ENCODE measurements at places on chromosomes 11 and 22.

DNA sequence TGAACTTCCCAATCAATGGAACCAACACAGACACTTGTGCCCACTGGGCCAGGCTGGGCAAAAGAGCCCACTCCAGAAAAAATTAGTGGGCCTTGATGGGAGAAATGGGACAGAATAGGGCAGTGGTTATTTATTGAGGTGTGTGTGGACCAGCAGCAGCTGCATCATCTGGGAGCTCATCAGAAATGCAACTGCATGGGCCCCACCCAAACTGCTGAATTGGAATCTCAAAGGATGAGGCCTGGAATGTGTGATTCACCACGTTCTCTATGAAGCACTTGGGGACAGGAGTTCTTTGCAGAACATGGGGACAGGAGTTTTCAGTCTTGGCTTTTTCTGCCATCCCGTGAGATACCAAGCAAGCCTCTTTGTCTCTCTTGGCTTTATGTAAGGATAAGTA, 255.6 kb upstream of the PLET1 start:
- no peak for DNase-seq

- no peak for DNase-seq
These were observed 9.4 kb upstream of the NLRP10 start for GRCh38 chr11:7974668-7975067.

GRCh38 chr11:21056644-21057043, 387.3 kb downstream of the NELL1 start:
- DNase-seq, result no peak

GRCh38 chr22:18103527-18104269, 6.9 kb upstream of the TUBA8 start:
- no peak for DNase-seq

DNA sequence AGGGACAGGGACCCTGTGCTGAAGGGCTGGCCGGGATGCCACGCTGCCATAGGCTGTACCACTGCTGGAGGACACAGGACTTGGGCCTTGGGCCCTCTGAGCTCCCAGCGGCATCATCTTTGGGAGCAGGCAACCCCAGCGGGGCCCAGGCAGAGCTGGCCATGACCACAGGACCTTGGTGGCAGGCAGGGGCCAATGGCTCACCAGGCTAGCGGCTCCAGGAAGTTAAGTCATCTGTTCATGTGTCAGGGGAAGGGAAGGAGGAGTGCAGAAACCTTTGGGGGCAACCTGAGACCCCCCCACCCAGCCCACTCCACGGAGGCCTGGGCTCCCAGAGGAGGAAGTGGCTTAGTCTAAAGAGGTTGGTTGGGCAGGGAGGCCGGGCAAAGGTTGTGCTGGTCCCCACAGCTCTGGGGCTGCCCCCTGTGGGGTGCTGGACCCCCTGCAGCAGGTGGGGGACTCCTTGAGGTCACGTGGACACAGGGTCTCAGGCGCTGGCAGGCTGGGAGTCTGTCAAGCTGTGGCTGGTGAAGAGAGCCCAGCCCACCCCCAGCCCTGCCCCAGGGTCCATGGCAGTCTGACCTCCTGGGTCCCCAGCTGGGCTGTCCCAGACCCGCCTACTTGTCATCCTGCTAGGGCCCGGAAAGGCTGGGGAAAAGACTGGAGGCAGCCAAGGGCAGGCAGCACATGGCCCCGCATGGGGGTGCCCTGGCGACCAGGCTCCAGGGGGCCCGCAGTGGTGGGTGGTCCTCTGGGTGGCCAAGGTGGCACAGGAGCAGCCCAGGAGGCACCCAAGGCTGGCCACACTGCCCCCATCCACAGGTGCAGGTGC, 184.3 kb downstream of the IGLL1 start:
- DNase-seq, result no peak

DNA sequence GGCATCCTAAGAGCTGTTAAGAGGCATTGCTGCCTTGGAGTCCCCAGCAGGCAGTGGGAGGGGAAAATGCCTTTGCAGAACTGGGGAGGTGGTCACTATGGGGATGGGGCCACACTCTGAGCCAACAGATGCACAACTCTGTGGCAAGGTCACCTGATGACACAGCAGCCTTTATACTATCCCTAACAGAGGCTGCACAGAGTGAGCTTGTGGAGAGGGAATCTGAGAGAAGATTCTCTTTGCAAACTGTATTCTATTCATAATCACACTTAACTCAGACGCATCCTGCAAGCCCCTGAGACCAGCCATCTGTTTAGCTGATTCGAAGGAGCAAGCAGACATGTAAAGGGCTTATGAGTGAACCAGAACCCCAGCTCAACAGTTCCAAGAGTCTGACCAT, 49.0 kb upstream of the TTC12 start:
- no peak for DNase-seq

DNA sequence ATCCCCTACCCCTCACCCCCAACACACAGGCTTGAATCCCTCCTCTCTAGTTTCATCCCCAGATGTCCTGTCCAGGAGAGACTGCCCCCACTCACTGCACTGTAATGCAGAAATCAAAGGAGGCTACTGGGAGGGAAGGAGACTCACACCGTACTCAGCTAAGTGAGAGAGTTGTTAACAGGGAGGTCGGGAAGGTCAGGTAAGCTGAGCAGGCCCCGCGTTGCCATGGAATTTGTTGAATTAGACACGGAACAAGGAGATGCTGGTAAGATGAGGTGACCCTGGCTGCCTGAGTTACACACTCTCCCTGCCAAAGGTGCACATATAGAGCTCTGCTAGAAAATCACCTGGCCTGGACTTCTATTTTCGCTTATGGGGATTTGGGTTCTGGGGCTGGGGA, 197.9 kb downstream of the NXPE2 start:
- DNase-seq, result no peak
